ENCODE measurements at places on chromosomes 4 and X.
A peak's percentile ranks its signal among the peaks of the same experiment; 100 is the strongest.

GRCh38 chrX:53065104-53065503 is 16.5 kb downstream of the GPR173 start:
- DNase-seq, result no peak

DNA sequence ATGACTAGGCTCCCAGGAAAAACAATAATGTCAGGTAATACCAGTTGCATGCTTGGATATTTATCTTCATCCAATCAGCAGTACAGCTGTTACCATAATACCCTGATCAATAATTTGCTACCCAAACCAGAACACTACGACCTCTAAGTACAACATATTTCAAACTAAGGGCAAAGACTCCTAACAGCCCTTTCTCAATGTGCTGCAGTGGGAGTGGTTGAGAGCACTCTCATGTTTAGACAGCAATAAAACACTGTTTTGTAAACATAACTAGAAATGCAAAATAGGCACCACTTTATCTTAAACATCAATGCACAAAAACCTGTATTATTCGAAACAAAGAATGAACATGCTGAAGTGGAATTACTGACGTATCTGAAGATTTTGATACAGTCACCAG is 28.9 kb downstream of the PPARGC1A start:
- no peak for DNase-seq

GRCh38 chrX:63751481-63751880 is 33.5 kb downstream of the ARHGEF9 start:
- no peak for DNase-seq

DNA sequence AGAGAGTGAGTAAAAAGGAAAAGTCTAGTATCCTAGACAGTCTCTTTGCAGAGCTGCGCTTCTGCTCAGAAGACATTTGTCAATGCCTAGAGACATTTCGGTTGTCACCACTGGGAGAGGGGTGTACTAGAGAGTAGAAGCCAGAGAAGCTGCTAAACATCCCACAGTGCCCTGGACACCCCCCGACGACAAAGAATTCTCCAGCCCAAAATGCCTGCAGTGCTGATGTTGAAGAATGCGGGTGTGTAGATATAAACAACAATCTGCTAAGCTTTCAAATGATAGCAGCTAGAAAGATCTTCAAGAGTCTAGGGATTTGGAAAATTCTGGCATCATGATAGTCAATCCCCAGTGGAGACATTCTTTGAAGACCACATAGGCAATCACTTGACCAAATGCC is 90.1 kb downstream of the PALLD start:
- no peak for DNase-seq

- DNase-seq, result no peak
These were observed 317.7 kb downstream of the CCSER1 start for GRCh38 chr4:90444904-90445303.

DNA sequence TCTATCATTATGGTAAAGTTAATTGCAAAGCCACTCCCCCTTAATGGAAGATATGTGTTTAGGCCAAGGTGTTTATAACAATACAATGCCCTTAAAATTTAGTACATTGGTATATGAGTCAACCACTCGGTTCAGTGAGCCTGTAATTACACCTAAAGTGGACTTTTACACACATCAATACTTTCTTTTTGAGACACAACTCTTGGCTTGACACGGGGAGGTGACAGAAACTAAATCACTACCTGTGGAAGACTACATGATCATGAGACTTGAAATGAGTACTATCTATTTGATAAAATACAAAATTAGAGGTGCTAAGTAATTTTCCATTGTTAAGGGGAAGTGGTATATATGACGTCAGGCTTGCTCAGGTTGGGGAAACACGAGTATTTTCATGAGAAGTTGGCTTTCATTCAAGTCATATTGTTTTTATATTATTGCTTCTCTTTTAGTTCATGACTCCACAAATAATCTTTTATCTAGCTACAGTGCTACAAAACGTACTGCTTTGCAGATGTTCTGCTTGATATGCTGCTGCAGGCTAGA is 918.3 kb downstream of the ARAP2 start:
- DNase-seq, result no peak

GRCh38 chr4:121873604-121874003 is 3.3 kb upstream of the BBS7 start:
- DNase-seq, result peak; percentile 9

DNA sequence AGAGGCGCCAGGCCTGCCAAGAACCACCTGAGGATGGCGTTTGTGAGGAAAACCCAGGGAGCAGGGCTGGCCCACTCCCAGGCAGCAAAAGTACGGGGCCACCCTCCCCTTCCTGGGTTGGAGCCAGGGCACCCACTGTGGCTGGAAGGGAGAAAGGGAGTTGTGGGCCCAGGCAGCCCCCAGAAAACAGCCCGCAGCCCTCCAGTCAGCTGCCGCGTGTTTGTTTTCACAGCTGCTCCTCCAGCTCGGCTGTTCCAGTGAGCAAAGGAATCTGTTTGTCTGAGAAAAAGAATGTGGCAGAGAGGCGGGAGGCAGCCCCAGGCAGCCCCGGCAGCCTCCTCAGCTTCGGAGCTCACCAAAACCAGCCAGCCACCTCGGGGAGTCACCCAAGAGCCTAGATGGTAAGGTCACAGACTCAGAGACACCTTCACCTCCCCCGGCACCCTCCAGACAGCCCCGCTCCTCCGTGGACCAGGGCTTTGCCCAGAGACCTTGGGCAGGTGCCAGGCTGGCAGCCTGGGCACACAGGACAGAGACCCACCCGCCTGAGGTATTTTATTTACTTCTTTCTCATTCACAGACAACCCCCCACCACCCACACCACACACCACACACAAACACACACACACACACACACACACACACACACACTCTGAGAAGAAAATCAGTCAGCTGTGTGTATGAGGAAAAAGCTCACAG is 338.1 kb downstream of the BCOR start:
- DNase-seq, result no peak

DNA sequence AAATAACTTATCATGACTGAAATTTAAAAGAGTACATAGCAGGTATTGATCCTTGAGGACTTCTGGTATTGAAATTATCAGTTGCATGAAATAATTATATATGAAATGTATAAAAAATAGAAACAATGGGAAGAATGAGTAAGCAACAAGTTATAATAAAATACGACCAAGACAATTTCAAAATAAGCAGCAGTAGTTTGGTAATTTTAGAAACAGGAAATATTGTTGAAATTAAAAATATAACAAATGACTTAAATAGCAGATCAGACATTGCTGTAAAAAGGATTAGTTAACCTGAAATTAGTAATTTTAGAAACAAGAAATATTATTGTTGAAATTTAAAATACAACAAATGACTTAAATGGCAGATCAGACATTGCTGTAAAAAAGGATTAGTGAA is 152.3 kb downstream of the BTC start:
- no peak for DNase-seq

DNA sequence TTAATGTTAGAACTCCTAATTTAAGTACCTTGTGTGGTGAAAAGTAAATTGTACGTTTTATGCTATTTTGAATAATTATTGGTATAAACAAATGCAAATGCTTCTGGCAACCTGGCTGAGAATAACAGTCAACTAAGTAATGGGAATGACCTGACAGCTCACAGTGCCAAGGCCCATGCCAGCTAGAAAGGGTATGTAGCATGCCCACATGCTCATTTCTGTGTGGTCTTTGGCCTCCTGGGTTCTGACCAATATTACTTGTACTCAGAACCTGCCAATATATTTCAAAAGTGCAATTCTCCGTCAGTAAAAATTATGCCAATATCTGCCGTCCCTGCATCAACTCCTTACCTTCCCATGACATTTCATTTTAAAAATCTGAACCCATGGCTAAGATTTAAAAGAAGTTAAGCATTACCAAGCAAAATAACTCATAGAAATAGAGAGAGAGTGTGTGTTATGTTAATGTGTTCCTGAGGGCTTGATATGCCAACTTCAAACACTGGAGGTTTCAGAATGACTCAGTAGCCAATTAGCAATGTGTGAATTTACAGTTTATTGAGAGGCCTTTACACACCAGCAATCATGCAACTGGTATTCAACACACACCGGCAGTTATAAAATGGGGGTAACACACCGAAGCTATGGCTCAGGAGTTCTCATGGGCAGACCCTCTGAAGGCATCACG is 820.8 kb downstream of the FSTL5 start:
- DNase-seq, result no peak

- no peak for DNase-seq
These were observed 75.7 kb upstream of the ARHGAP24 start for GRCh38 chr4:85399270-85399669.

GRCh38 chrX:6131287-6131686 is 97.4 kb downstream of the NLGN4X start:
- DNase-seq, result no peak

DNA sequence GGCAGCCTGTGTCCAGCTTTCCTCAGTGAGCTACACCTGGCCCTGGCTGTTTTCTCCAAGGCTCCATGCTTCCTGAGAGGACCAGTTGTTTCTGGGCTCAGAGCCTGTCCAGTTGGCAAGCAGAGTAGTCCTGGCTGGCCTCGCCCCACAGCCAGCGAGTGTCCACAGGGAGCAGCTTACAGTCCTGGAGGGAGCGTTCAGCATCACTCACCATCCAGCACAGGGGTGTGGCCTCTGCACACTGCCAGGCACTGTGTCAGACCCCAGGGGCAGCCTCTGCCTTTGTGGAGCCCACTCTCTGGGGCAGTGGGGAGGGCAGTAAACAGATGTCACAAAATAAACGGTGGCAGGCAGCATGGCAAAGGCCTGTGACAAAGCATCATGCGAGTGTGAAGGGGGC is 23.9 kb downstream of the EVC start:
- no peak for DNase-seq

DNA sequence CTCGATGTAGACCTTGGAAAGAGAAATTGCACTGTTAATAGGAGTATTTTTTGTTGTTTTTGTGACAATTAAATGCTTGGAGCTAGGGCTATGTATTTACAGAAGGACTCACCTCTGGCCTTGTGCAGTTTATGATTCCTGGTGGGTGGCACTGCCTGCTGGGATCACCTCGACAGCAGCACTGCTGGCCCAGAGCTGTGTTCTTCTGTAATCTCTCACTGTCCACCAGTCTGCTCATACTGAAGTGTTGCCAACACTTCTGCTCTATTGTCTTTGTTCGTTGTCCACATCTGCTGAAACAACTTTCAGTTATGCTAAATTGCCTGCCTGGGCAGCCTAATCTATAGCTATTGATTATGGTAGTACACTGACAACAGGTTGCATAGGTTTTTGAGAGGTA is 194.4 kb upstream of the ANK2 start:
- DNase-seq, result no peak

- no peak for DNase-seq
These were observed 10.1 kb downstream of the SH3D19 start for GRCh38 chr4:151315212-151315886.

DNA sequence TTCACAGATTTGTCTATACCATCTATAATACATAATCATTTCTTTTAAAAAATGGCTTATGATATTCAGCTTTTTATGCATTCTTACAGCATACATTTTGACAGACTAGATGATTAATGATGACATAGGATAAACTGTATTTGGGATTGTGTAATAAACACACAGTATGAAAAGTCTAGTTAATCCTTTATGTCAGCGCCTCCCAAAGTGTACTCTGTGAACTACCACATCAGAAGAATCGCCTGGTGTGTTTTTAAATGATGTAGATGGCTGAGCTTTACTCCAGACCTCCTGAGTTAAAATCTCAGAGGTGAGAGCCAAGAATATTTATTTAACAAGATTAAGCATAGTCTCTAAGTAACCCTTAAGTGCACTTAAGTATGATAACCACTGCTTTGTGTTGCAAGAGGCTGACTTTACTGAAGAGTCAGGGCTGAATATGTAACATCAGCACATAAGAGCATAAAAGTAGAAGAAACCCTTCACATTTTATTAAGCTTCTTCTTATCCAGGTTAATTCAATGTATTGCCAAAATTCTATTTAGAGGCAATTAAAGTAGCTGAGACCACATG is 104.2 kb downstream of the ANK2 start:
- no peak for DNase-seq

DNA sequence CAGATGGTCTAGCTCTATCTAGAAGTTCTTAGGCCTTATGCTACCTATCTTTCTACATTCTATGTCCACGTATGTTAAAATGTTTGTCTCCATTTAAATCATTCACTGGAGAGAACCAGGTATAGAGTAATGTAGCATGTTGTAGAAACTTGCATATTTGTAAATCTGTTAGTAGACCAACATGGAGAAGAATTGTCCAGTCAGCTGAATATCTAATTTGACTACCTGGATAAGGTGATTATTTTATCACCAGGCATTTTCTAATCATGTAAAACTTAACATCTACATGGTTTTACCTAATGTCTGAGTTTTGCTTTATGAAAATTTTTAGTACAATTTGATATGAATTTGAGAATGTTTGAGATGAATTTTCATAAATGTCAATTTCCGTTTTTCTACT is 19.5 kb downstream of the REST start:
- DNase-seq, result no peak

DNA sequence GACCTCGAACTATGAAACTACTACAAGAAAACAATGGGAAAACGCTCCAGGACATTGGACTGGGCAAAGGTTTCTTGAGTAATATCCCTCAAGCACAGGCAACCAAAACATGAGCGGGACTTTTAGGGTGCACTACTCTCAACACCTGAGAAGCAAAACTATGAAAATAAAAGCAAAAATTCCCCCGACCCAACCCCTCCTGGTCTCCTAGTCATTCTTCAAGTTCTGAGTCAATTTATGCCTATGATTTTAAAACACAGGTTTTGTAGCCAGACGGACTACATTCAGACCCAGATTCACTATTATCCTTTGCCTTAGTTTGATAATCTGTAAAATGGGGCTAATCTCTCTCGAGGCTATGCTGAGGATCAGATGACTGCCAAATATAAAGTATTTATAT is 97.0 kb downstream of the SOWAHB start:
- no peak for DNase-seq

DNA sequence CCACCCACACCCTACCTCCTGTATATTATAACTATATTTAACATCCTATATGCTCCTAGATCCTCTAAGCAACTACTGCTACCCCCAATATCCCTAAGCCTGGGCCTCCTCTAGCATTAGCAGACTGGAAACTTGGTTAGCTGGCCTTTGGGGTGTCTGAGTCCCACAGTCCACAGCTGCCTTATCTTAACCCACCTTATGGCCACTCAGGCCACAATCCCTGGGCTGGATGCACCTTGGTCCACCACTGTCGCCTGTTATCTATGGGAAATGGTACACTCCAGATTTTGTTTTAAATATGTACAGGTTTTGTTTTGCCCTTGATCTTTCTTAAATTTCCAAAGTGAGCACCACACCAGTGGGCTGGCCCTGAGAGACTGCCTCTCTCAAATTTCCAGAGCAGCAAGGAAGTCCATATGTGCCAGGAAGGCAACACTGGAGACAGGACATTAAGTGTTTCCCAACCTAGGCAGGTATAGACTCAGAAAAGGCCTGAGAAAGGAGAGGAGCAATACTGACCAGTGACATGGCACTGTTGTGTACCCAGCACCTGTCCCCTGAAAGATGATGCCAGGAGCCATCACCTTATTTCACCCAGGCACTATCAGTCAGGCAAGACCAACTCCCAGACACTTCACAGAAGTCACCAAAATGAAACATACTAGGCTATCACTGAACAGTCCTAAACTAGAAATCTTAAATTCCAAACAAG is 921 bp downstream of the PFKFB1 start:
- DNase-seq, result no peak

- peak; percentile 86 for DNase-seq
These were observed 3.5 kb upstream of the SLIT2 start for GRCh38 chr4:20248155-20248558.
